ENCODE measurements at places on chromosomes 11 and 22.

DNA sequence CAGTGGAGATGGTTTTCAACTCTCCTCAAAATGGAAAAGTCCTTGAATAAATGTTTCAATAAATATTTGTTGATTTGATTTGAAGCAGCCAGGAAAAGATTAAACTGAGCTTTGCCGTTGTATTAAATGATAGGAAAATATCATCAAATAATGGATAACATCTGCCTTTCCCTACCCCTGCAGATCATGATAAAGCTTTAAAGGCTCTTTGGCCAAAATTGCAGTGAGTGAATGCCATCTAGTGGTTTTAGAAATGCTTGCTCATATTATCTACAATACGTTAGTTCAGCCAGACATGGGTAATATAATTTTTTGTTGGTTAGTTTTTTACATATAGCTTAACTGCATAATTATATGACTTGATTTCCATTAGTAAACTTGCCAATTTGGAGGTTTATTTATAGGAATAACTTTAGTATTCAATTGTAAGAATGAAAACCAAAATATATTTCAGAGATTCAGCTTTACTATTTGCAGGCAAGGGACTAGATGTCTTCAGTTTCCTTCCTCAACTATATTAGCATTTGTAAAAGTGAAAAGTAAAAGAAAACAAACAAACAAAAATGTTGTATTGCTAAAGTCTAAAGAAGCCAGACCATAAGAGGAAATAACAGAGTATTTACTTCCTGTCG, 159.2 kb downstream of the MSANTD4 start:
- DNase-seq: no peak

GRCh38 chr22:43384863-43385262, 27.0 kb upstream of the MPPED1 start:
- DNase-seq: no peak

GRCh38 chr11:60925868-60926267, 1.6 kb downstream of the TMEM132A start:
- no peak for DNase-seq

DNA sequence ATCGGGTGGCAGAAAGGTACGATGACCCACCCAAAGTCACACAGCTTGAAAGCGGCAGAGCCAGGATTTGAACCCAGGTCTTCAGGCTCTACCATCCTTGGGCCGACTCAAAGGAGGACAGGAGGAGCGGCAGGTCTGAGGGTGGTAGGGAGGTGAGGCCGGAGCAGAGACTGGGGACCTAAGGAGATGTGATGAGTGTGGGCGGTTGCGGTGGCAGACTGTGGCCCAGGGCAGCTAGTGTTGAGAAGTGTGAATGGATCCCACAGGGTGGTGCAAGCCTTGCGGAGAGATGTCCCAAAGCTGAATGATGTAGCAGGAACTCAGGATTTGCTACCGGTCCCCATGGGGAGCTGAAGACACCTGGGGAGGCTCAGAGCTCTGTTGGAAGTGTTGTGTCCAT, 180.2 kb downstream of the MYO18B start:
- DNase-seq: no peak

DNA sequence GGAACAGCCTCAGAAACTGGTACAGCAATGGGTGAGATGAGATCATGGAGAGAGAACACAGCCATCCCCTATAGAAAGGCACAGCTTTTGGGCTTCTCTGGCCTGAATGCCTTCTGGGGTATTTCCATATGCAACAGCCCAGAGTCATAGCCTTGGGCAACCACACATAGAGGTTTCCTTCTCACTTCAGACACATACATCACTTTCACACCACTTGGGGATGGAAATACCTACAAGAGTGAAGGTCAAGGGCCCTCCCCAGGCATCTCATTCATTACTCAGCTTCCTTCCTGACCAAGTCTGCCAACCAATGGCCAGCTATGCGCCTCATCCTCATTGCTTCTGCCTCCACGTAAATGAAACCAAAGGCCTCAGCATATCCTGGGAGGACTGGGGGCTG, 17.7 kb upstream of the OLFML1 start:
- no peak for DNase-seq

- no peak for DNase-seq
Observed at GRCh38 chr22:17638182-17638431, 450 bp upstream of the BCL2L13 start.

DNA sequence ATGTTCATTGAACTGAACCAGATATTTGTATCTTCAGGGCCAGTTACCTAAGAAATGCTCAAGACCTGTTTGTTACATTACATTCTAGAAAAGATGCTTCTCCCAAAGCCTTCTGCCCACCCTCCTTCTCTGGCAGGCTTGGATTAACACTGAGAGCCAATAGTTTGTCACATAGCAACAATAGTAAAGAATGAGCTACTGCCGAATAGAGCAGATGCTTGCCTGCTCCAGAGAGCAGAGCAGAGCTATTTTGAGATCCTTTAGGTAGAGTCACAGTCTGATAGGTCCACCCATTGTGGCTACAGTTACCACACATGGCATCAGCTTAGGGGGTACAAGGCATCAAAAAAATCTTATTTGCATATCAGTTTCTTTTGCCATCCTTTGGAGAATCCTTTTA, 13.5 kb upstream of the EP300 start:
- DNase-seq: no peak

GRCh38 chr11:109914809-109915653, 178.2 kb upstream of the ZC3H12C start:
- no peak for DNase-seq

DNA sequence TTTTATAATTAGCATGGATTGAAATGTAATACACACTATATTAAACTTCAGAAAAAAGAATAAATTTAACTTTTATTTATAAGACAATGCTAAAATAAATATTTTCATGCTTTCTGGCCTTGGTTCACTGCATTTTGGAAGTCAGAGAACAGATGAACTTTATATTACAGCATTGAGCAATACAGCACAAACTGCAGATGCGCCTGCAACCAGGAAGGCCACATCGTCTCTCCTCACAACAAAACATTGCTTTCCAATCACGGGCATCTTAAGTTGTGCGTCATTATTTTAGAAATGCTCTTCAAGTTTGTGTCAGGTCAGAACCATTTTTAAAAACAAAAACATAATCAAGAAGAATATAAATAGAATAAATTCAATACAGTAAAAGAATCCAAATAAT, 89.3 kb upstream of the CEP126 start:
- no peak for DNase-seq

DNA sequence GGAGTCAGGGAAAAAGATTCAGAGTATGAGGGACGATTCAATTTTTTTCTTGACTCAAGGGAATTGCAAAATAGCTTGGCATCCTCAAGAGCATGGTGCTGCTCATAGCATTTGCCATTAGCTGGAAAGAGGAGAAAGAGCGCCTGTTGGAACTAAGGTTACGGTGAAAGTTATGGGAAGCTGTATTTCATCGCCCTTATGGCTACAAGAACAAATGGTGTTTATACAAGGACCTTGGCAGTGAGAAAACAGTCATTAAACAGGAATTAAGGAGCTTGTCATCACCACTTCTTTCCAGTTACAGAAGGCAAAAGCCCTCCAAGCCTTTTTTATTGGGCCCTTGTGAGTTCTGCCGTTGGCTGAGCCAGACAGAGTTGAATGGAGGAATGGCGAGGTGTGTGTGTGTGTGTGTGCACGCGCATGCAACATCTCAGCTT, 74.2 kb downstream of the ALX4 start:
- DNase-seq: no peak

- no peak for DNase-seq
Observed at GRCh38 chr11:82903843-82904586, 2.5 kb downstream of the DDIAS start.

- DNase-seq: no peak
Observed at GRCh38 chr11:31804312-31805036, 6.6 kb downstream of the PAX6 start.

DNA sequence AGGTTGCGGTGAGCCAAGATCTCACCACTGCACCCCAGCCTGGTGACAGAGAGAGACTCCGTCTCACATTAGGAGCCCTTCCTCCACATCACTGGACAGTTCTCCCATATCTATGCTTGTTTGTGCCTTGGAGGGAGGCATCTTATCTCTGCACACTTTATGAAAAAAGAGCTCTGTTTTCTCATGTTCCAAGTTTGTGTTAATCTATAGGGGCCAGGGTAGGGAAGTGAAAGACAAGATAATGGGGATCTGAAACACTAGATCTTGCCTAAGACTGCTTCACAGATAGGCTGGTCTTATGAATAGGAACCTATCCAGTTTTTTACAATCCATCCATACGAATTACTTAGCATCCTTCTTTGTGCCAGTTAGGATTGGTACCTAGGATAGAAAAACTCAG, 17.1 kb downstream of the OR6Q1 start:
- no peak for DNase-seq

DNA sequence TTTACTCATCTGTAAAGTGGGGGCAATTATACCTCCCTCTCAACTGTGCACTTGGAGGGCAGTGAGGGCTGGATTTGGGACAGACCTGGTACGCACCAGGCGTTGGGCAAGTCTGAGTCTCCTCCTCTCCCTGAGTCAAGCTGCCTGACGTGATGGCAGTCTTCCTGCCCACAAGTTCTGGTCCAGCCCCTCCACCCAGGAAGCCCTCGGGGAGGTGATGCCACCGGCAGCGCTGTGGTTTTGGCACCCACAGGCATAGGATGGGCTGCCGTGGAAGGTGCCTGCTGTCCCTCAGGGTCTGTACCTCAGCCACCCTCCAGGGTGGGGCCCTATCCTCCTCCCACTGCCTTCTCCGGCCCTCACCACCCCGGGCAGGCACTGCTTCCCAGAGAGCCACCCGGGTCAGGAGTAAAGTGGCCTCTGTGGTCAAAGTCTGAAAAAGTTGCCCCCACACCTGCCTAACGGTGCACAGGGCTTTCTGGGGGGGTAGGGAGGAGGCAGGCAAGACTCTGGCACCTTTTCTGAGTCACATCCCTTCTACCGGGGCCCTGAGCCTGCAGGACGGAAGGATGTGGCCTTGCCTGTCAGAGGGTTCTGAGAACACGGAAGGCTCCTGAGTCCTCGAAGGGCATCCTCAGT, 6.5 kb upstream of the APOBEC3H start:
- DNase-seq: no peak

GRCh38 chr11:72758304-72758689, 6.1 kb upstream of the ARAP1 start:
- DNase-seq: no peak

GRCh38 chr11:92558323-92558722, 333.7 kb downstream of the FAT3 start:
- no peak for DNase-seq

DNA sequence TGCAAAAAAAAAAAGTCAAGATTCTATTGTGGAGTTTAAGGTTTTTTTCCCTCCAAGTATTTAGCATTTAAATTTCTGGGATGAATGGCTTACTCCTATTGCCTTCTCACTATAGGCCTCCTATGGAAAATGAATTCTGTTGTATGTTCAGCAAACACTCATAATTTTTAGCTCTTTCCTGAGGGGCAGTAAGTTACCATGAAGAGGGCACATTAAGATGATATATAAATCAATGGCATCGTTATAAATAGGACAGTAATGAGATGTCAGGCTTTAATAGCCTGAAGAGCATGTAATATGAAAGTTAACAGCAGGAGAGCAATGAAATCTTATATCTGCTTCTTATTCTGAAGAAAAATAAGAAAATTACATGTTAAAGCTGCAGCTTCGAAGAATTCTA, 32.9 kb downstream of the C11orf87 start:
- no peak for DNase-seq

DNA sequence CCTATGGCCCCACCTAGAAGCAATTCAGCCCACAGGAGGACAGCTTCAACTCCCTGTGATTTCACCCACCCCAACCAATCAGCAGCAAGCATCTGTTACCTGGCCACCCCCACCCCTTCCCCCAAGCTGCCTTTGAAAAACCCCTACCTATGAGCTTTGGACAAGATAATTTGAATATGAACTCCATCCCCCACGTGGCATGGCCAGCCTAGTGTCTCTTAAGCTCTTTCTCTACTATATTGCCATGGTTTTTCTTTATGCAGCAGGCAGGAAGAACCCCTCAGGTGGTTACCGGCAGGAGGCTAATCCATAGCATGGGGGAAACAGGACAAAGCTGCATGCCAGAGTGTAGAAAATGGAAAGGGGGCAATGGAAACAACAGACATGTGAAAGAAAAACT, 29.0 kb downstream of the CTSC start:
- DNase-seq: no peak

GRCh38 chr11:64248578-64248977, 1.8 kb upstream of the PPP1R14B start:
- no peak for DNase-seq

DNA sequence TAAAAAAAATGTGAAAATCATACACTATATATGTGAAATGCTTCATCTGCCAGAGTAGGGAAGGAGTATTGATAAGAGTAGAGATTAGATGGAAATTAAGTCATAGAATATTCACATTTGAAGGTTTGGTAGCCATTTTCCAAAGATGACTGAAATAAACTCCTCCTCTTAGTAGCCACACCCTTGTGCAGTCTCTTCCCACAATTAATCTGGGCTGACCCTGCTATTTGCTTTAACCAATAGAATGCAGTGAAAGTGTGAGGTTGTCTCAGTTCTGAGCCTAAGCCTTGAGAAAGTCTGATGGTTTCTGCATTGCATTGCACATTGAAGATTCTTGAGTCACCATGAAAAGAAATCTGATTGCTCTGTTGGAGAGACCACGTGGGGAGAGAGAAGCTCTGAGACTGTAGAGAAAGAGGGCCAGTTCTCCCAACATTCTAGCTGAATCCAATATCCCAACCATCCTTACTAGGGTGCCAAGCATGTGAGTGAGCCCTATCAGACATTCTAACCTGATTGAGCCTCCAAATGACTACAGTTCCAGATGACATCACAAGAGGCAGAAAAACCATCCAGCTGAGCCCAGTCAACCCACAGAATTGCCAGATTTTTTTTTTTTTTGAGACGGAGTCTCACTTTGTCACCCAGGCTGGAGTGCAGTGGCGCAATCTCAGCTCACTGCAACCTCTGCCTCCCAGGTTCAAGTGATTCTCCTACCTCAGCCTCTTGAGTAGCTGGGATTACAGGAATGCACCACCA, 29.4 kb upstream of the CAPRIN1 start:
- DNase-seq: no peak

DNA sequence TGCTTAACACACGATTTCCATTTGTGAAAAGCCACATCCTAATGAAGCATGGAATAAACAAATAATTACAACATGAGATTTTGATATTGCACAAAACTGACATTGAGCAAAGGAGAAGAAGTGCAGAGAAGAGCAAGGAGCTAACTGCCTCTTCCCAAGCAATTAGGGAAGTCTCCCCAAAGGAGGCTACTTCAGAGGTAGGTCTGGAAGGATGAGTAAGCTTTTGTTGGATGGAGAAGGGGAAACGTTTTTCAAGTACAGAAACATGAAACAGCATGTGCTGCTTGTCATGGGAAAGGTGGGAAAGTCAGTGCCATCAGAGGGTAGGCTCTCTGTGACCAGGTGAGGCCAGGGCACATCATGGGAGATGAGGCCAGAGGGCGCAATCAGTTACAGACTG, 132.2 kb upstream of the SESN3 start:
- DNase-seq: no peak
